ENCODE measurements at places on chromosomes 5 and 9.

DNA sequence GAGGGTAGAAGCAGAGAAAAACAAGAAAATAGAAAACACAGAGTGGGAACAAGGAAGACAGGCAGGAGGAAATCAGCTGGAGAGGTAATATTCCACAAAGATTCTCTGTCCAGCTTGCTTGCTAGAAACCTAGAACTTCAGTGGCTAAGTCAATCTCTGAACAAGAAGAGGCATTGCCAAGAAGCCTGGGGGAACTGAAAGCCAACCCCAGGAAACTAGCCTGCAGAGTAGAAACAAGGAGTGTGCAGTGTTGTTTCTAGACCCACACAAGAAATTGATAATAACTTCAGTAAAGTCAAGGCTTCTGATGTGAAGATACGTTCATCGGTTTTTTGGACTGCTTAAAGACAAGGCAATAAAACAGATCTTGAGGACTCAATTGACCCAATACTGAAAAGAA, 234.5 kb upstream of the MAP3K1 start:
- DNase-seq = no peak

DNA sequence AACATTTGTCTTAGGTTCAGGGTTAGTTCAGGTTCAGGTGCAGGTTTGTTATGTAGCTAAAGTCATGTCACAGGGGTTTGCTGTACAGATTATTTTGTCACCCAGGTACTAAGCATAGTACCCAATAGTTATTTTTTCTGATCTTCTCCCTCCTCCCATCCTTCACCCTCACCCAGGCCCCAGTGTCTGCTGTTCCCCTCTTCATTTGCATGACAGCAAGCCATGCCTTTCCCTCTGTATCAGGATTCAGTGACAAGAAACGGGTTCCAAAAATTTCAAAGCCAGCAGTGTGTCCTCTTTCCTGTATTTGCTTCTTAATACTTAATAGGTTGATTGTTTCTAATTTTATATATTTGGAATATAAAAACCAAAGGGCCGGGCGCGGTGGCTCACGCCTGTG, 330.8 kb upstream of the SGCD start:
- DNase-seq = no peak

GRCh38 chr5:109655841-109656240, 33.9 kb upstream of the MAN2A1 start:
- DNase-seq = no peak

GRCh38 chr5:107593009-107593408, 77.7 kb downstream of the EFNA5 start:
- DNase-seq = no peak

GRCh38 chr5:107320376-107320775, 350.4 kb downstream of the EFNA5 start:
- DNase-seq = no peak

GRCh38 chr9:100637787-100638186, 59.9 kb downstream of the CAVIN4 start:
- peak; percentile 73 for DNase-seq

DNA sequence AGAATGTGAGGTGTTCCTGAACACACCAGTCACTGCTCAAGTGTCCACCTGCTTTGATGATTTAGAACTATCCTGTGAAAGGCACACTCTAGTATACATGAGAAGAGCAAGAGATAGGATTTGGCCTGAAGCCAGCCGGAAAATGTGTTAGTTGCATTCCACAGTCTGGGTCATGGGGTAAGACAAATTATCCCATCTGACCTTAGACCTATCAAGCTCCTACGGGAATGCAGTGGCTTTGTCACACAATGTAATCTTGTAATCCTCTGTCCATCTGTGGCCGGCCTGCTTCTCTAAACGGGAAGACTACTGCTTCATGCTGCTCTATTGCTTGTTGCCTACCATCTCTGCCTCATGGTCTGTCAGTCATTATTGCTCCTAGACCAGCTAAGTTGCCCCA, 92.4 kb upstream of the PRRC1 start:
- peak; percentile 76 for DNase-seq

All from ecto neural progenitor cell (in vitro differentiated cells).